NCI-H82 (cell line): ENCODE measurements at places on chromosomes 4 and X.

DNA sequence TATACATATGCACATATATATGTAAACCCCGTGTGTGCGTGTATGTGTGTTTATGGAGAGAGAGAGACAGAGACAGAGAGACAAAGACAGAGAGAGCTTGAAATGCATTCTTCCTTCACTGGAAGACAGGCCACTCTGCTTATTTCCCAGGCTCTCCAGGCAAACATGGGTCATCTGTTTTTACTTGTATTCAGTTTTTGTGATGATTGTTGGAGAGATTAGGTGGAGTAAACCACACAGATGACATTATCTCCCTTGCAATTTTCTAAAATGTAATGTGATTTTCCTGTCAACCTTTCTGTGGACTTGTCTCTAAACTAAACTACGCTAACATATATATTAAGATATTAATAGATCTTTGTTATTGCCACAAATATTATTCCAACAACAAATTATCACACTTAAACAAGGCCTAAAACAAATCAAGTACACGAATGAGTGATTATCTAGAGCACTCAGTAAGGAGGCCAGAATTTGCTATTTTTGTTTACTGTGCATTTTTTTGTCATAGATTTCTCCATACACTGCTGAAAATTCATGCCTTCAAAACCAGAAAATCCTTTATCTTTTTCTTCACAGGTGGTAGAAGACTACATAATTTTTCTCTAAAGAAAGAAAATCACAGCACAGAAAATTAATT, 251.8 kb upstream of the SLIT2 start:
- DNase-seq: no peak

- no peak for DNase-seq
These were observed 161.2 kb downstream of the EFNB1 start for GRCh38 chrX:68989865-68990606.

DNA sequence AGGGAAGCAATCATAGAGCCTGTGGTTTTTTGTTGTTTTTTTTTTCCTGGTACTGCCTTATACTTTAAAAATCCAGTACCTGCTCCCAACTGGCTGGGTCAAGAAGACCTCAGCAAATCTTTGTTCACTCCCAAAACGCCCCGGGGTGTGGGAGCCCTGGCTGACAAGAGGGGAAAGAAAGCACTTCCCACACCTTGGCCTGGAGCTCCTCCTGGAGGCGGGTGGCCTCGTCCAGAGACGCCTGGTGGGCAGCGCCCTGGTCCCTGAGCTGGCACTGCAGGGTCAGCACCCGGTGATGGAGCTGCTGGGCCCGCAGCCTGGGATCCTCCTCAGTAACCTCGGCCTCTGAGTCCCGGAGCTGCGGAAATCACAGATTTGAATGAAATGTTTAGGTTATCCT, 38.2 kb downstream of the C4orf50 start:
- peak; percentile 81 for DNase-seq

DNA sequence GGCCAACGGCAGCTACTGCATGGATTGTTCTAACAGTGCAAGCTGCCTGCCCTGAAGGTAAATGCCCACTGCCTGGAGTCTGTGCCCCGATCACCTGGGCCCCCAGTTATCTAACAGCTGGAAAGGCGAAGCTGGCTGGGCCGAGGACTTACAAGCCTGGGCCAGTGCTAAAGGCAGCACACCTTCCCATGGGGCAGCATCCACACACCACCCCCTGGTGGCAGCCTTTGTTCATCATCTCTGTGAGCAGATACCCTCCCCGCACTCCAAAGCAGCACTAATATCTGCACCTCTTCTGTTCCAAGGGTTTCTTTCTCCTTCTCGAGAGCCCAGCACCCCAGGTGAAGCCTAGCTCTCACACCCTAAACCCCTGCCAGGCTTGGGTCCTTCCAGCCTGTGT, 7.6 kb downstream of the SLC2A9 start:
- peak; percentile 73 for DNase-seq

DNA sequence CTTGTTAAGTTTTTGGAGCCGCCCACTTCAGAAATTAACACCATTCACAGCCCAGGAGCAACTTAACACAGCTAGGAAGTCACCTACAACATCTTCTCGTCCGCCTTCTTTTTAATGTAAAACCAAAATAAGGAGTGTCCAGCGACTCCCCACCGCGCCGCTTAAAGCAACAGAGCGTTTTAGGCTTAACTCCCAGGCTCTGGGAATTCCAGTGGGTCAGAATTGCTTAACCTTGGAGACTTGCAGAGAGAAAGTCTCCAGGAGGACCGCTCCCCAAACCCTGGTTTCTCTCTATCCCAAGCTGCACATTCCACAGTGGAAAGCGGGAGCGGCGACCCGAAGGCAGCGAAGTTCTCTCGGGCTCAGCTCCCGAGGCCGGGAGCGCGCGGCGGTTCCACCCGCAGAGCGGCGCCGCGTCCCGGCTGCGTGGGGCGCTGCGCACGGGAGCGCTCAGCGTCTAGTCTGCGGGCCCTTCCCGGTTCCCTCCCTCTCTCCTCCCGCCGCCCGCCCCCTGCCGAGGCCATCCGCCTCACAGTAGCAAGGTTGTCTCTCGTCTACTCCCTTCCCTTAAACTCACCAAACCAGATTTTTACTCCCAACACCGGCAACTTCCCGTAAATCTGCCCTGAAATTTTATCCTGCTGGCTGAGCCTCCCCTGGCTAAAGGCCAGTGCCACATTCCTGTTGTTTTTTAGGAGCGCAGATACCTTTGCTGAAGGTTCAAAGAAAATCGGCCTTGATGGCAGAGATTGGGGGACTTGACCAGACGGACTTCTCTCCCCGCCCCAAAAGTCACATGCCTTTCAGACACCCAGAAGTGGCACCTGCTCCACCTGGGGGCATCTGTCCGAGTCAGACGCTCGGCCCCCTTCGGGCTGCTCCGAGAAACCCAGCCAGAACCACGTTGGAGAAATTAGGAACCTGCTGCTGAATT, at the start of gene RBM47:
TSS of gene RBM47 (minus strand) at position 464 of the 934 bp plus-strand sequence. CDS start 190,971 bp downstream, outside the sequence.
- DNase-seq: peak; percentile 60

DNA sequence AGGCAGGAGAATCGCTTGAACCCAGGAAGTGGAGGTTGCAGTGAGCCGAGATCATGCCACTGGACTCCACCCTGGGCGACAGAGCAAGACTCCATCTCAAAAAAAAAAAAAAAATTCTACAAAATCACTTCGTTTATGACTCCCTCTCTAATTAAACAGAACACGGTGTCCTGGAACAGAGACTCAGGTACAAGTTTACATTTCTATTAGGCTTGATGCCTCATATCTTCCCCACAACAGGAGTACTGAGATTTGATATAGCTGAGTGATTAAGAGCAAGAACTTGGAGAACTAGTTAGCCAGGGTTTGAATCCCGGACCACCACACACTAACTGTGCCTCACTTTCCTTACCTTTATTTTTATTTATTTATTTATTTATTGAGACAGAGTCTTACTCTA, 42.2 kb upstream of the KLF3 start:
- no peak for DNase-seq

DNA sequence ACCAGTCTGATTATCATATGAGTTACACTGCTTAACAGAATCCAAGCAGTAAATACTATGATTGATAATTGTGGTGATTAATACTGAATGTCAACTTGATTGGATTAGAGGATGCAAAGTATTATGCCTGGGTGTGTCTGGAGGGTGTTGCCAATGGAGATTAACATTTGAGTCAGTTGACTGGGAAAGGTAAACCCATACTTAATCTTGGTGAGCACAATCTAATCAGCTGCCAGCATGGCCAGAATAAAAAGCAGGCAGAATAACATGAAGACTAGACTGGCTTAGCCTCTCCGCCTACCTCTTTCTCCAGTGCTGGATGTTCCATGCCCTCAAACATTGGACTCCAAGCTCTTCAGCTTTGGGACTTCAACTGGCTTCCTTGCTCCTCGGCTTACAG, 961.3 kb downstream of the ADGRL3 start:
- peak; percentile 91 for DNase-seq

DNA sequence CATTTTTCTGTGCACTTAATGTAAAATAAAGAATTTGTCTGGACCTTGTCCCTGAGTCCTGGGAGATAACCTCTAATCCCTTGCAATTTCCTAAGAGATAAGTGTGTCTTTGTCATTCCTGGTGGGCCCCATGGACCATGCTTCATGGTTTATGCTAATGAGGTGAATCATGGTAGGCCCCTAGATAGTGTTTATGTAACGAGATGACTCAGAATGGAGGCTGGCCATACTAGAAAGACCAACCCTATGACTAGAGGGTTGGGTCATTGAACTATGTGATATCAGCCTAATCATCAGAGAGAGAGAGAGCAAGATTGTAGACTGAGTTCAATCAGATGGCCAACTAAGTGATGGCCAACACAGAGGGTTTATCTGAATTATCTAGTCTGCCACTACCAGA, 64.2 kb upstream of the NHSL2 start:
- no peak for DNase-seq
